ENCODE measurements at places on chromosomes 16 and 17.

- no peak for DNase-seq
Measured at GRCh38 chr16:53745086-53745485, 41.1 kb downstream of the FTO start.

- peak; percentile 31 for DNase-seq
Measured at GRCh38 chr17:10772425-10773380, 31.2 kb downstream of the TMEM238L start.

DNA sequence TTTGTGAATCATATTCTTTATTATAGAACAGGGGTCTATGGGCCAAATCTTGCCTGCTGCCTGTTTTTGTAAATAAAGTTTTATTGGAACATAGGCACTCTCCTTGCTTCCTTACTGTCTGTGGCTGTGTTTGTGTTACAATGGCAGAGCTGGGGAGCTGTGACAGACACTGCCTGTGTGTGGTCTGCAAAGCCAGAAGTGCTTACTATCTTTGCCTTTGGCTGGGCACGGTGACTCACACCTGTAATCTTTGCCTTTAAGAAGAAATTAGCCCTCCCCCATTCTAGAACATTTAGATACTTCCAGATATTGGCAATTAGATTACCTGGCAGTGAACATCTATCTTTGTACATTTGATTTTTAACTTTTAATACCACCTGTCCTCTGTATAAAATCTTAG, 308.3 kb downstream of the FOXL1 start:
- no peak for DNase-seq

- DNase-seq, result no peak
Measured at GRCh38 chr17:80246266-80246681, 14.4 kb upstream of the RNF213 start.

DNA sequence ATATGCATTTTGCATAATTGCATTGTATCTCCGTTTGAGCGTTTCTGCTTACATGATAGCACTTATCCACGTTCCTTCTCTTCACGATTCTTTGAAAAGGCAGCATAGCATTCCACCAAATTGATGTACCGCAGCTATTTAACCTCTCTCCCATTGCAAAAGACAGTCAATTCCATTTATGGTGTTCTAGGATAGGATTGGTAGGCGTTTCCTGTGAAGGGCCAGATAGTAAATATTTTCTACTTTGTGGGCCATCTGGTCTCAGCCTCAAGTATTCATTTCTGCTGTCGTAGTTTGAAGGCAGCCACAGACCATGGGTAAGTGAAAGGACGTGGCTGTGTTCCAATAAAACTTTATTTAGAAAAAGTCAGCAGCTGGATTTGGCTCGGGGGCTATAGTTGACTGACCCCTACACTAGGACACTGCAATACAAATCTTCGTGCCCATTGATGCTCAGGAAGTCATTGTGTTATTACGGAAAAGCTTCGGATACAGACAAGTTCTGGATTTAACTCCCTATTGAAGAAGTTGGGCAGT, 10.1 kb downstream of the SNX29 start:
- no peak for DNase-seq

All from stimulated activated CD4-positive, alpha-beta T cell treated with anti-CD3 and anti-CD28 coated beads, Interleukin-1b, Interleukin-23, amount 100 ng/mL, for 24 hours (primary cell).